ENCODE measurements at places on chromosomes 2 and 18.

- DNase-seq, result no peak
These were observed 200.8 kb downstream of the TFCP2L1 start for GRCh38 chr2:121084130-121084680.

DNA sequence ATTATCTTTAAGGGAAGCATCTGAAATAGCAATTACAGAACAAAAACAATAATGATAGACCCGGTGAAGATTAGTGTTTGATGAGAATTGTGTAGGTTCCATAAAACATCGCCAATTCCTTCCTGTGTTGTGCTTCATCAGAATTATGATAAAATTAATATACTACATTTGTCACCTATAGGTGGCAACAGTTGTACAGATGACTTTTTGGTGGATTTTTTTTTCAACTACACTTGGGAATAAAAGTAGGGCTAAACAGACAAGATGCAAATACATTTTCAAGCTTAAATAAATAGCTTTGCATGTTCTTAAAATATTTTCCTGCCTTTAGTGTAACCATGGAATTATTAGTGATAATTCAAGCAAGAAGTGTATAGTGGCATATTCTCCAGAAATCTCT is 7.0 kb upstream of the LYPD1 start:
- DNase-seq, result no peak

DNA sequence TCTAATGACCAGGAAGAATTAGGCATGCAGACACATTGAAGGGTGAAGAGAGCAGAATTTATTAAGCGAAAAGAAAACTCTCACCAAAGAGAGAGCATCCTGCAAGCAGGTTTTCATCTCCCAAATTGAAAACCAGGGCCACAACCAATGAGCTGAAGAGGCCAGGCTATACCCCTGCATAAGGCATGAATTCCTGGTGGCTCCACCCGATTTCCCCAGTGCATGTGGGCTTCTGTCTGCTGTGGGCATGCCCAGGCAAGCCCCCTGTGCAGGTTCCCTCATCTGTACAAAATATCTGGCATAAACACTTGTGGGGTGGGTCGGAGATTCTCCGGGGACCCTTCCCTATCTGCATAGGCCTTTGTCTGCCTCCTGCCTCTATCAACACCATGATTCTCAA is 621.6 kb upstream of the LRRTM1 start:
- DNase-seq, result no peak

GRCh38 chr2:205496772-205497171 is 185.5 kb upstream of the NRP2 start:
- no peak for DNase-seq

DNA sequence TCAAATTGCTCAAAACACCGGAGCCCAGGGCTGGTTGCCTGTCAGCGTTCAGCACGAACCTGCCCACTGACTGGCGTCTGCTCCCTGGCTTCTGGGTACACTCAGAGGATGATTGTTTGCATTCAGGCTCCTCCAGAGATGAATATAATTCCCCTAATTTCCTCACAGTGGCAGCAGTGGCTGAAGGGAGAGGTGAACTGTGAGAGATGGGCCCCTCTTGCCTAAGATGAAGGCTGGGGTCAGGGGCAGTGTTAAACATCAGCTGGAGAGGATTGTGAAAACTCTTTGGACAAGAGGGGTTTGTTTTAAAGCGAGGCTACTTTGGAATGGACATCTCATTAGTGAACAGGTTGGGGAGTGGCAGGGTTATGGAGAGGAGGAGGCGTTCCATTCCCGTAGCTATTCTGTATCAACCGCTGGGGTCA is 31.0 kb downstream of the TCF7L1 start:
- DNase-seq, result no peak

- DNase-seq, result peak; percentile 39
These were observed 15.2 kb downstream of the OTOF start for GRCh38 chr2:26462511-26463243.

DNA sequence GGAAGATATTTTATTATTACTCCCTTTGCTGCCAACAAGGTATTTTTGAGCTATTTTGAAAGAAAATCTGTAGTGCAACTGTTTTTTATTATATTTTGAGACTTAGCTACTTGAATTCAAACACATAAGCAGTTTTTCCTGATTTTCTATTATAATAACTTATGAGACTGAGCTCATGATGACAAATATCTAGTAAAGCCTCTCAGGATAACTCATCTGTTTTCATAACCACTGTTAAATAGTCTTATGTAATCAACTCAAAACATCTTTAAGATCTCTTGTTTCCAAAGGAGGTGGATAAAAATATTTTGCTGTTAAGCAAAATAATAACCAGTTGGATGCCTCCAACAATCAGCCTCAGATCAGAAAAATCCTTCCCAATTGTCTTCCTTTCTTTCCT is 21.9 kb upstream of the PPP1CB start:
- no peak for DNase-seq
